Colonic mucosa (tissue), 4 donors: ENCODE measurements at places on chromosomes 12 and 14.

- peak; percentile 27 for DNase-seq
- H3K27me3 ChIP-seq: no peaks in the 10 kb centered on the region
- peaks cover 5% of the 10 kb centered on the region for H3K4me1 ChIP-seq
- peak overlapping the region; percentile 78 for H3K27ac ChIP-seq
- H3K36me3 ChIP-seq: no peaks in the 10 kb centered on the region
- peak overlapping the region; percentile 59 for H3K4me3 ChIP-seq
Observed at GRCh38 chr12:119989361-119989730, 310 bp downstream of the BICDL1 start.

DNA sequence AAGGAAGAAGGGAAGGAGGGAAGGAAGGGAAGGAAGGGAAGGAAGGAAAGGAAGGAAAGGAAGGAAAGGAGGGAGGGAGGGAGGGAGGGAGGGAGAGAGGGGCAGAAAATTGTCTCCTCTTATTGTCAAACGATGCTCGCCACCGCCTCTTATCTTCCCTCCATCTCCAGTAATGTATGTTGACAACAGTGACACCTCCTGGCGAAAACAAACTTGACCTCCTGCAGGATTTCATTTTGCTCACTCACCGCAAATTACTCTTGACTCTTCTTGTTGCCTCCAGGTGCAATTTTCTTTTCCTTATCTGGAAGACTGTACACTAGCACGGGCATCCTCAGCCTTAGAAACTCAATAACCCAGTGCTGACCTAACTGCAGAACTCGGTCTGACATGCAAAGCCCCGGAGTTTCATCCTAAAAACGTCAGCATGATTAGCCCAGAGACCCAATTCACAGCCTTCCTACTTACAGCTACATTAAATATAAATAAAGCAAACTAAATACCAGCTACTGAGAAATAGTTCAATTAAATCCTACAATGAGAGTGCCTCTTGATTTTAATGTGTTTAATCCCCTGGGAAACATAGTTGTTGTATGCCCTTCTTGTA lies 512.4 kb upstream of the TMPO start:
- H3K27me3 ChIP-seq: no peaks in the 10 kb centered on the region
- no peak overlapping the region for H3K4me3 ChIP-seq
- no peaks in the 10 kb centered on the region for H3K36me3 ChIP-seq
- H3K4me1 ChIP-seq: no peaks in the 10 kb centered on the region
- no peak overlapping the region for H3K27ac ChIP-seq

- no peak for DNase-seq
- H3K36me3 ChIP-seq: no peaks in the 10 kb centered on the region
- H3K4me1 ChIP-seq: no peaks in the 10 kb centered on the region
- no peaks in the 10 kb centered on the region for H3K27me3 ChIP-seq
- H3K27ac ChIP-seq: no peak overlapping the region
Observed at GRCh38 chr12:106429043-106429552, 71.5 kb downstream of the POLR3B start.

DNA sequence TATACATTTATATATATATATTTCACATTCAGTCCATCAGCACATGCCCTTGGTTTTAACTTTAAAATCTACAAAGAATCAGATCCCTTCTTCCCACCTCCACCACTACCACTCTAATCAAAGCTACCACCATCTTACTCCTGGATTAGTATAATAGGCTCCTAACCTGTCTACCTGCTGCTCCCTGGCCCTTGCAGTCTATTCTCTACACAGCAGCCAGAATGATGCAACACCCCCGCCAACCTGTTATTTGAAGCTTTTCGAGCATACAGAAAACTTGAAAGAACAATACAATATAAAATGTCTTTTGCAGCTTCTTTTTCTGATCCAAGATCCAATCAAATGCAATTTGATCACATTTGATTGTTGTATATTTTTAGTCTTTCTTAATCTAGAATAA lies 165.9 kb upstream of the HMGA2 start:
- H3K27ac ChIP-seq: no peak overlapping the region
- H3K27me3 ChIP-seq: no peaks in the 10 kb centered on the region
- no peak for DNase-seq
- no peaks in the 10 kb centered on the region for H3K36me3 ChIP-seq

DNA sequence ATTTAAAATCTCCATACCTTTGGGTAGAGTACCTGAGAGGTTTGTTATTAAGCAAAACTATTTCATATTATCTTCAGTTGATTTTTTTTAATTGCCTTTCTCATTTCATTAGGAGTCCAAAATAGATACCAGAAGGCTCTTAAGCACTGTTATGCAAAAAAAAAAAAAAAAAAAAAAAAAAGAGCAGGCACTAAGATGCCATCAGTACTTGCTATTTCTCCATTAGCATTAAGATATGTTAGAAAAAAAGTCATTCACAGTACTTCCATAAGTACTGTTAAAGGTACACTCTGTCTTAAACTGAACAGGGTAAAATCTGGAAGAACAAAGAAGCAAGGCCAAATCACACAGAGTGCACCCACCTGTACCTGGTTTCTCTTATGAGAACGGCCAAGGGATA lies 57.2 kb downstream of the SETD3 start:
- no peak overlapping the region for H3K4me3 ChIP-seq
- no peak overlapping the region for H3K27ac ChIP-seq
- no peaks in the 10 kb centered on the region for H3K4me1 ChIP-seq
- no peak for DNase-seq
